ENCODE measurements at places on chromosomes 2 and 18. TPM values are rescaled to one million over a fixed set of nuclear protein-coding genes. Genes with fewer than 3 reads are reported as not detected.

Gene ALK
- 6.4 TPM for total RNA-seq

Gene ITPRID2
- 62.5 TPM for total RNA-seq

Gene MYOM1
- 3.7 TPM for total RNA-seq

Gene MYO7B
- total RNA-seq: 0.27 TPM

Gene TPRKB
- total RNA-seq: 25.4 TPM

Gene IER3IP1
- total RNA-seq: 20.2 TPM

Gene C2orf15
- 5.5 TPM for total RNA-seq

Gene POTEC
- total RNA-seq: 0.09 TPM

Gene DES
- 2.0 TPM for total RNA-seq

Gene TRAPPC12
- 91.9 TPM for total RNA-seq

Gene AKAIN1
- 6.9 TPM for total RNA-seq

Gene RRM2
- total RNA-seq: 18.6 TPM

Gene PSMA8
- total RNA-seq: not detected

Gene KCNG3
- 0.27 TPM for total RNA-seq

Gene RNF152
- 80.7 TPM for total RNA-seq

Gene MAB21L4
- total RNA-seq: not detected

Gene FBXO48
- total RNA-seq: 1.5 TPM

Gene PJVK
- total RNA-seq: 3.3 TPM

Gene POU3F3
- total RNA-seq: 30.7 TPM

Gene ZAP70
- total RNA-seq: 0.45 TPM

Gene SERPINB11
- not detected for total RNA-seq

Gene PLCL1
- total RNA-seq: 13.0 TPM

Gene MORN2
- 15.8 TPM for total RNA-seq

Gene GFPT1
- 49.0 TPM for total RNA-seq

Gene IL36RN
- not detected for total RNA-seq

Gene GPAT2
- total RNA-seq: 1.2 TPM

Gene SPATS2L
- total RNA-seq: 29.0 TPM

Gene SYT4
- 121 TPM for total RNA-seq

Gene SPRED2
- 16.3 TPM for total RNA-seq

Gene IL36B
- not detected for total RNA-seq

Gene SPEG
- total RNA-seq: 11.3 TPM

Gene ALPG
- total RNA-seq: not detected

Gene TDRD15
- total RNA-seq: 0.18 TPM

Gene ZSWIM2
- total RNA-seq: 0.18 TPM

Gene RND3
- total RNA-seq: 101 TPM

Gene TSGA10
- 21.4 TPM for total RNA-seq

Gene CD302
- total RNA-seq: 10.3 TPM

Gene SPP2
- not detected for total RNA-seq

Gene ACMSD
- not detected for total RNA-seq

Gene LIPG
- 10.0 TPM for total RNA-seq

Gene MYL12B
- 95.0 TPM for total RNA-seq

Gene LIMS3
- 3.0 TPM for total RNA-seq

Gene EIPR1
- 32.0 TPM for total RNA-seq

Gene SERPINB10
- not detected for total RNA-seq

Gene GPR17
- total RNA-seq: 8.9 TPM

Gene ANKRD29
- total RNA-seq: 9.5 TPM

Gene NEU2
- total RNA-seq: not detected

Gene REG3G
- not detected for total RNA-seq

Gene SFT2D3
- total RNA-seq: 7.6 TPM

Gene LRRTM1
- total RNA-seq: 10.6 TPM

Gene PLEKHH2
- total RNA-seq: 12.2 TPM

Gene TUBA3D
- not detected for total RNA-seq

Gene AP1S3
- total RNA-seq: 26.6 TPM
